ENCODE measurements at places on chromosomes 4 and X.

DNA sequence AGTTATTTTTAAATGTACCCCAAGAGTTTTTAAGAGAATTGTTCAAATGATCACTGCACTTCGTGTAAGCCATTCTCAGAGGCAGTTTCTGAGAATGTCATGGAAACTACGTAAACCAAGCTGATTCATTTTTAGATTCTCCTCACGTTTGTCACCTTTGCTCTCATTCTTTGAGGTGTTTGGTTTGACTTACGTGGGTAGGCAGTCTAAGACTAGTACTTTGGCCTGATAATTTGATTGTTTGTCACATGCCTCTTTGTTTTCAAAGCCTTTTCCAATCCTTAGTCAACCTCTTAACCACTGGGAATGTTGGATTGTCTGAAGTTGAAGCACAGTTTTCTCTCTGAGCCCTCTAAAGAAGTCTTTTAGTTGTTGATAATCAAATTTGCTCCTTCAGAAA lies 10.5 kb downstream of the SEPTIN11 start:
- no peak for DNase-seq

DNA sequence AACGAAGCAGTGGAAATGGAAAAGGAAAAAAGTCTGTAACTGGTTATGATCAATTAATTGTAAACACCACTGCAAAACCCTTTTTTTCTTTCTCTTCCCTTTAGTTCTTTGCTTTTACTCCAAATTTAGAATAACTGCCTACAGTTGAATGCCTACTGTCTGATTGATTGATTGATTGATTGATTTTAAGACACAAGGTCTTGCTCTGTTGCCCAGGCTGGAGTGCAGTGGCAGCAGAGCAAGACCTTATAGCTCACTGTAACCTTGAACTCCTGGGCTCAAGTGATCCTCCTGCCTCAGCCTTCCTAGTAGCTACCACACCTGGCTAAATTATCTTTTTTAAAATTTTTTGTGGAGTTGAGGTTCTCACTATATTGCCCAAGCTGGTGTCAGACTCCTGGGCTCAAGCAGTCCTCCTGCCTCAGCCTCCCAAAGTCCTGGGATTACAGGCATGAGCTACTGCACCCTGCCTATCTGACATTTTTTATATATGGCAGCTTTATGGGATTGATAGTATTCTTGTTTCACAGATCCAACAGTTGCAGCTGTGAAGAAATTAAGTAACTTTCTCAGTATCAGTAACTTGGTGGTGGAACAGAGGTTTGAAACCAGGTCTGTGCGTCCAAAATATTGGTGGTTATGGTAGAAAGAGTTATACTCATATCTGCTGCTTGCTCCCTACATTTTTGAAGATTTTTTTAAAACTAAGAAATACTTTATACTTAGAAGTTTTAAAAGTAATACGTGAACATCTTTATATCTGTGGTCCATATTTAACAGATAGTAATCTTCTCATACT lies 12.4 kb downstream of the UBE2K start:
- no peak for DNase-seq

DNA sequence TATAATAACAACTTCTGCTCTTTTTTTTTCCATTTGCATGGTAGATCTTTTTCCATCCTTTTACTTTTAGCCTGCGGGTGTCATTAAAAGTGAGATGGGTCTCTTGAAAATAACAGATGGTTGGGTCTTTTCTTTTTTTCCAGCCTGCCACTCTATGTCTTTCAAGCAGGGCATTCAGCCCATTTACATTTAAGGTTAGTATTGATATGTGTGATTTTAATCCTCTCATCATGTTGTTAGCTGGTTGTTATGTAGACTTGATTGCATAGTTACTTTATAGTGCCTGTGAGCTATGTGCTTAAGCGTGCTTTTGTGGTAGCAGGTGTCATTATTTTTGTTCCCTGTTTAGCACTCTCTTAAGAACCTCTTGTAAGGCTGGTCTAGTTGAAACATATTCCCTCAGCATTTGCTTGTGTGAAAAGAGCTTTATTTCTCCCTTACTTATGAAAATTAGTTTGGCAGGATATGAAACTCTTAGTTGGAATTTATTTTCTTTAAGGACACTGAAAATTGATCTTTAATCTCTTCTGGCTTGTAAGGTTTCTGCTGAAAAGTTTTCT lies 326.1 kb downstream of the SH3BGRL start:
- DNase-seq = no peak

GRCh38 chr4:57195622-57196021 lies 85.4 kb upstream of the IGFBP7 start:
- DNase-seq = no peak

GRCh38 chr4:15714646-15715435 lies 12.0 kb downstream of the BST1 start:
- DNase-seq = no peak

DNA sequence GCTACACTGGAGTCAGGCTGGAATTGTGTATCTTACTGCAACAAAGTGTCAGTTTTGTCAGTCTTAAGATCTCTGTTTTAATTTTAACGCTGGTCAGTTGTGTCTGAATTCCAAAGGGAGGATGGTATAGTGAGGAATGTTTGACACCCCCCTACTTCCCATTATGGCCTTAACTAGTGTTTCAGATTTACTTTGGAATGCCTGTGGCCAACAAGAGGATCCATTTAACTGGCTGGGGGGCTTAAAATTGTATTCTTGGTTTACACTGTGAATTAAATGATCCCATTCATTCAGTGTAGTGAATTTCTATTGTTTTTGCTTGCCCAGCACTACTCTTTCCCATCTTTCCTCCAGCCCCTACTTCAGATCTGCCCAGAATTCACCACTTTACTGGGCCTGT lies 75.8 kb upstream of the IQCM start:
- no peak for DNase-seq

DNA sequence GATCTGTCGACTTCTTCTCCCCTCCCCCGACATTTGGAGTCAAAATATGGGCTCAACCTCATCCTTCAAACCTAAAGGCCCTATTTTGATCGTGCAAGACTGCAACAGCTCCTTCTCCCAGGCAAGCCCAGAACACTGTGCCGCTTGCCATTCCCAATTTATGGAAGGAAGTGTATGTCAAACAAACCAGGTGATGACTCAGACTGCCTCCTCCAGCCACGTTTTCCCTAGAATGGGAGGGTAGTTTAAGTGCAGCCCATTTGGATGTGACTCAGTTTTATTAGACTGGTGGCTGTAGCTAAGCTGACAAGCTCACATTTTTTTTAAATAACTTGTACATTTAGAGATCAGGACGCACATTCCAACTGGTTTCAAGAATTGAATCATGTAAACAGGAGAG lies 570.4 kb upstream of the DIPK2B start:
- no peak for DNase-seq

GRCh38 chr4:129282293-129282692 lies 186.3 kb downstream of the C4orf33 start:
- DNase-seq = no peak

DNA sequence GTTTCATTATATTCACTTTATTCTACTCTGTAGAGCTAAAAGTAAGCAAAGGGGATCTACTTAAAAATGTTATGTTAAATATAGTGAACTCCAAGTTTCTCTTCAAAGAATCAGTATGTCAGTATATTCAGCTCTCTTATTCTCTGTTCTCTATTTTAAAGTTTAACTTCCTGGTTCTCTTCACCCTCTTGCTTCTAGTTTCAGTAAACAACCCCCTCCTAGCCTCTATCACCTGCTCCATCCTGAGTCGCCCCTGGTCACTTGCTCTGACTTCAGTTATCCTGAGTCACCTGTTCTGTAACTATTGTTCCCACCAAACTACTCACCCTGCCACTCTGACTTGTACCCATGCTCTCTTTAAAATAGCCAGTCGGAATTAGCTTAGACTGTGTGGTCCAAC lies 180.9 kb upstream of the AADAT start:
- no peak for DNase-seq

DNA sequence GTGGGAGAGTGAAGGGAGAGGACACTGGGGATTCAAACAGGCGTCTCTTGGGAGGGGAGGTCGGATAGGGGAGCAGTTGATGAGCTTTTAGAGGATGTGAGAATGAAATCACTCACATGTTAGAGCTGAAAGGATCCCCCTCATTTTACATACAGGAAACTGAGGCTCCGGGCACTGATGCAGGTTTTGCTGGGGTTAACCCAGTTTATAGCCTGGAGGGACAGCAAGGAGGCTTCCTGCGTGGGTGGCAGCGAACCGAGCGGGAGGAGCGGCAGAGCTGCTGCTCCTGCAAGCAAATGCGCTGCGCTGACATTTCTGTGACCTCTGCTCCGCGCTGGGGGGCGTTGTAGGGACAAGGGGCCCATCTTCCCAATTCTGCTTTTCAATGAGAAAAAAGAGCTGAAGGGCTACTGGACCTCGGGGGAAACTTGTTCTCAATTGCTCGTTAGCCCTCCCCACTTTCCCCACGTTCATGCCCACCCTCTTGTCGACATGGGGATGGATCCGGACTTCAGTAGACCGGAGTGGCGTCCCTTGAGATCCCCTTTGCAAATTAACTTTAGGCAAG lies 1.2 kb upstream of the NEUROG2 start:
- peak; percentile 31 for DNase-seq

GRCh38 chrX:4572691-4573090 lies 859.2 kb upstream of the PRKX start:
- no peak for DNase-seq

DNA sequence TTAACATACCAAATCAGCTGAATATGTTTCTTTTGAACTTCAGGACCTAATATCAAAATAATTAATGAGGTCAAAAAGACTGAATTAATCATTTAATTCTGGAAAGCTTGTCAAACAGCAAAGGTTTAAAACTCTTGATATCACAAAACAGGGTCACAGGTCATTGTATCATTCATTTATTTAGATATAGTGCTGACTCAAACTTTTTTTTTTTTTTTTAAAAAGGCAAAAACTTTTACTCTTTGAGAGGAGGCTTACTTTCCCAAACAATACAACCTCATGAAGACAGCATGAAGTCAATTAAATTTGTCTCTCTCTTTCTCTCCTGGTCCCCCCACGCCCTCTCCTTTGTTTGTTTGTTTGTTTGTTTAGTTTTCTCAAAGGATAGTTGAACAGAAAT lies 15.6 kb upstream of the GPR78 start:
- DNase-seq = no peak

Data from HuH-7.5 (cell line).